ENCODE measurements at places on chromosomes 12 and 14.
A peak's percentile ranks its signal among the peaks of the same experiment; 100 is the strongest.

DNA sequence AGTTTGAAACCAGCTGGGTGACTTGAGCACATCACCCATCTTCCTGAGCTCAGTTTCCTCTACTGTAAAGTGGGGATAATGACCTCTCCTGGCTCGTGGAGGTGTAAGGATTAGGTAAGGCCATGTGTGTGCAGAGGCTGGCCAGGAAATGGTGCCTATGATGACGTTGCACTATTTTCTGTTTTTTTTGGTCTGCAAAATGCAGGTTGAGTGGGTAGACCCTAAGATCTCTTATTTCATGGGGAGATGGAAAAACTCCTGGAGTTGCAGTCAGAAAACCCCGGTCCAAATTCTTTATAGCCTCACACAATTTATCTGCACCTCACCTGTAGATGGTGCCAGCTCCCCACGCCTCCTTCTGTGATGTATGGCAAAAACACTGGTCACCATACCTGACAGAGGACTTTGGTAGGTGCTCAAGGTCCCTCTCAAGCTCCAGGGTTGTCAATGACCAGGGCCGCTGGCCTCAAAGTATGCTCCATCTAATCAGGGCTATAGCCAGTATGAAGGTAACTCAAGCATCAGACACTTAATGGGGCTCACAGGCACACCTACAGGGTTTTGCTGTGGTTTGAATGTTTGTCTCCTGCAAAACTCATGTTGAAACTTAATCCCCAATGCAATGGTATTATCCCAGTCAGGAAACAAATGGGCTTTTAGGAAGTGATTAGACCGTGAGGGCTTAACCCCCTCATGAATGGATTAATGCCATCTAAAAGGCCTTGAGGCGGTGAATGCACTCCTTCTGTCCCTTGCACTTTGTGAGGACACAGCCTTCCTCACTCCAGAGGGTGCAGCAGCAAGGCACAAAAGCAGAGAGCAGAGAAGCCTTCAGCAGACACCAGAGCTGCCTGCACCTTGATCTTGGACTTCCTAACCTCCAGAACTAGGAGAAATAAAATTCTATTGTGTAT lies 17.6 kb downstream of the C14orf132 start:
- no peak for DNase-seq

DNA sequence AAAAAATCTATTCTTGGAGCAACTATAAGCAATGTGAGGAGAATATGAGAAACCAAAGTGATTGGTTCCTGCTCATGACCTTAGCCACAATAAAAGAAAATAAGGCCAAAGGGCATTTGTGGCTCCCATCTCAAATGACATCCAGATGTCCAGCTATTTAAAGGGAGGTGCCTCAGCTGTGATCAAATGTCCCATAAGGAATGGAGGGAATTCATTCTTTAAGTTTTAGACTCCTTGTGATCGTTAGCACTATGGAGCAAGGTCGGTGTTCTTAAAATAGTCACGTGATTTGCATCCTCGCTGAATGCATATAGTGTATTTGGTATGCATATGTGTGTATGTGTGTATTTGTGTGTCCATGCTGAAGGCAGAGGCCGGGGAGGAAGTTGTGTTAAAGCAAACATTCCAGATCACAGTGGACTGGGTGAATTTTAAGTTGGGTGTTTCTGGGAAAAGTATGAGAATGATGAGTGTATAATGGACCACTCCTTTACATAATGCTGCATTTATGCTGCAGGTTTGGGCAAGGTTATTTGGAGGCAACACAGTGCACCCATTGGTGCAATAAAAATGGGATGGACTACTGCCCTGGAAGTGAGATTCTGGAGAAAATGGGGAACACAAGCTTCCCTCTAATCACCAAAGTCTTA lies 5.6 kb upstream of the E2F7 start:
- no peak for DNase-seq

DNA sequence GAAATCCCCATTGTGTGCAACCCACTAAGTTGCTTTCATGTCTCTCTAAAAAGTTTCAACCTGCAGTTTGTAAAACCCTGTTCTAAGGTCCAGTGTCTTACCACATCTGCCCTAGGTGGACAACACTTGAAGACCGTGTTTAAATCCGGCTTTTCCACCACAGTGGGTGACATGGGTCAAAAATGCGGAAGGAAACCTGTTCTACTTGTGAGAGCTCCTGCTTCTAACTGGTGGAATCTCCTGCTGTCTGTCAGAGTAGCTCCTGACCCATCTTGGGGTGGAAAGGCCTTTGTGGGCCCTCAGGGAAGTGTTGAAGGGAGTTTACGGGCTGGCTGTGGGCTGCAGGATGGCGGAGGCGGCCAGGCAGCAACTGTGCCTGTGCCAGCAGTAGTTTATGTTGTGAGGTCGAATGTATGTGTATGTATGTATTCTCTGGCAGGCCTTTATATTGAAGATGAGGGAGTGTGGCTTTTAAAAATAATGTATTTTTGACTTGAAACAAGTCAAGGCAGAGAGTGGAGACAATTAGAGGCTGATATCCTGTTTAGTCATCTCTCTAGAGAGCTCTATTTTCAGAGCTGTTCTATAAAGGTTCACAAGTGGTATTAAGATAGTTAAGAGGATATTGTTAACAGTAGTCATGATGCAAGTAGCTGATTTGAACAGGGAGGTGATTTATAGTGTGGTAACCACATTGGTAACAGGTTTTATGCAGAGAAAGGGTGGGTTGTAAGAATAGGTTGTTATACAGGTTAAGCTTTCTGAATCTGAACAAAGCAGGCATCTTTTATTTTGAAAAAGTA lies 67.0 kb downstream of the PRKCH start:
- no peak for DNase-seq

- DNase-seq: peak; percentile 61
Measured at GRCh38 chr14:26775765-26776563, 178.1 kb upstream of the NOVA1 start.

GRCh38 chr12:105921872-105922669 lies 216.7 kb downstream of the NUAK1 start:
- no peak for DNase-seq

All from Panc1 (cell line).